Activated CD4-positive, alpha-beta T cell treated with anti-CD3 and anti-CD28 coated beads, Interleukin-2, amount 10 ng/mL, durations not matched to agents 24 days and 14 days (primary cell): ENCODE measurements at places on chromosomes 3 and 15. TPM values are rescaled to one million over a fixed set of nuclear protein-coding genes. Genes with fewer than 3 reads are reported as not detected.

DNA sequence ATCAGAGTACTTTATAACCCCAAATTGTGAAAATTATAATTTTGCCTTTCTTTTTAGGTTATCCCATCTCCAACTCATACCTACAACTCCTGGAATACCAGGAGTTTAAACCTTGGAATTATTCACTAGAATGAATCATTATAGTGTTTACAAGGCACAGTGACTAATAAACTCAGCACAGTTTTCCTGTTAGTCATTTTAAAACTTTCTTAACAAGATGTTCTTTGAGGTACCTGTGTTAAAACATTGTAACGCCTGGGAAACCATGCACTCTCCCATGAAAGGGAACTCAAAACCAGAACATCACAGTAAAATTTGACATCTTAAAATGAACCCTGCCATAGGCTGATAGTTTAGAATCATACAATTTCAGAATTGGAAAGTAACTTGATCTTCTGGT lies 132.4 kb upstream of the OSTN start:
- no peak for DNase-seq

Gene GOLGA8R
- total RNA-seq, result 1.3 and 1.5 TPM in 2 replicates

Gene MESP2
- 0.24 TPM in 1 of 2 replicates, not detected in the other for total RNA-seq

- DNase-seq, result no peak
Measured at GRCh38 chr15:79960502-79961212, 10.3 kb downstream of the BCL2A1 start.

Gene PLCB2
- 82.7 and 95.7 TPM in 2 replicates for total RNA-seq

Gene ARGFX
- total RNA-seq, result not detected in 2 replicates
